T-cell (primary cell): ENCODE measurements at places on chromosomes 5 and 9. TPM values are rescaled to one million over a fixed set of nuclear protein-coding genes. Genes with fewer than 3 reads are reported as not detected.

Gene CCL27
- not detected for total RNA-seq

Gene PFN3
- total RNA-seq, result not detected

Gene ACTBL2
- total RNA-seq, result not detected

Gene DOCK2
- 293 TPM for total RNA-seq

Gene C5
- 1.8 TPM for total RNA-seq

Gene EGR1
- total RNA-seq, result 7.7 TPM

Gene PCDHGB7
- 0.33 TPM for total RNA-seq

Gene OGN
- 0.10 TPM for total RNA-seq

Gene RNF180
- not detected for total RNA-seq

DNA sequence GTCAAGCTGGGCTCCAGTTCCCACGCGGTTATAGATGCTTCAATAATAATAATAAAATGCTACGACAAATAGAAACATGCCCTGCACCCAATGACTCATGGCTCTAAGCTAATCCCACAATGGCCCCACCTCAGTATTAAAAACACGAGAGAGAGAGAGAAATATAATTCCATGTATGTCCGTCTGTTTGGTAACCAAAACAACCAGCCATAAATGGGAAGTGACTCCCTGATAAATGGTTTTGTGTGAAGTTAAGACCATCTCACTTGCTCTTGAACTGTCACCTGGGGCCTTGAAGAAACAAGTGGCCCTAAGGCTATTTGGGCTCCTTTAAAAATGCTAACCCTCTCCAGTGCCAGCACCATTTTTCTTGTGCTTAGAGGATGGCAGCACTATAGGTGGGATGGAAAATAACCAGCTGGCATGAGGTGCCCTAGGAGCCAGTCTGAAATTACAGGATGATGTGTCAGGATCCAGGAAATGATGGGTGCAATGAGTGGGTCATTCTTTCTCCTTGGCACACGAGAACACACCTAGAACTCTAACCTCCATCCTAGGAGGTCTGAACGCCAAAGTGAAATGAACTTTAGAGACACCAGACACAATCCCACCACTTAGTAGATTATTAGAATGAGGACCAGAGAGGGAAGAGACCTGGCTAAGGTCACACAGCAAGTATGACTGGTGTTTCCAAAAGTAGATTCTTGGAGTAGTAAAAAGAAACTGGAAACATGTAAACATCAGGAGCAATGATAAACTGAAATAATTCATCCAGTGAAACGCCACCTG is 35.7 kb upstream of the ADRB2 start:
- no peak overlapping the region for H3K4me3 ChIP-seq
- H3K36me3 ChIP-seq, result no peaks in the 10 kb centered on the region

- no peak overlapping the region for H3K27ac ChIP-seq
- H3K36me3 ChIP-seq, result no peaks in the 10 kb centered on the region
- H3K27me3 ChIP-seq, result no peaks in the 10 kb centered on the region
- H3K4me3 ChIP-seq, result no peak overlapping the region
Measured at GRCh38 chr5:91562922-91563321, 179.8 kb upstream of the ARRDC3 start.

- no peaks in the 10 kb centered on the region for H3K36me3 ChIP-seq
- no peaks in the 10 kb centered on the region for H3K4me1 ChIP-seq
- no peaks in the 10 kb centered on the region for H3K27me3 ChIP-seq
- no peak overlapping the region for H3K27ac ChIP-seq
- DNase-seq, result no peak
- no peak overlapping the region for H3K4me3 ChIP-seq
Measured at GRCh38 chr9:69237702-69238295, 63.7 kb downstream of the TJP2 start.

DNA sequence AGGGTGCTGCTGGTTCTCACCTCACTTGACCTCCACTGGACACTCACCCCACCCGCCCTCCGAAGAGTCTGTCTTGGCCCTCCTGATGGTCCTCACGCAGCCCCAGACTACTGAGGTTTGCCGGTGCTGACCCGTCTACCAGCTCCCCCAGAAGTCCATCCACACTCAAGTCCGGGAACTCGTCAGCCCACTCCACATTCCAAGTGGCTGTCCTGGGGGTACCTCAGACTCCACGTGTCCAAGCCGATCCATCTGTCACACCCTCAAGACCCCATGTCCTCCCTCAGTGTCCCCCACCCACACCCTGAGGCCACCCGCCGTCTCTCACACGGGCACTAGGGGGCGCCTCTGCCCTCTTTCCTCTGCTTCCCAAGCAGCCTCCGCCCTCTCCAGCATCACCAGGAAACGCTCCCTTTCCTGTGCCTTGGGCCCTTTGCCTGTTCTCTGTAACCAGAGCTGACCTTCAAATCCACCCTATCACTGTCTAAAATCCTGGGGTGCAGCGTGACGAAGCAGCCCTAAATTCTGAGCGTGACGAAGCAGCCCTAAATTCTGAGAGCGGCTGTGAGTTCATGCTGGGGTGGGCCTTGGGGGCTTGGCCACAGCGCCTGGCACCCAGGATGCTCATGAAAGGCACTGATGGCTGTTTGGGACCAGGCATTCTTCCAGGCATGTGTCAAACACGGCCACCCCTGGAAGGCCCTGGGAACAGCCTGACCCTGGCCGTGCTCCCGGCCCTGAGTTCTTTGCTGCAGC is 95.7 kb downstream of the KCNT1 start:
- H3K27ac ChIP-seq, result no peak overlapping the region
- no peaks in the 10 kb centered on the region for H3K4me1 ChIP-seq
- DNase-seq, result no peak
- H3K4me3 ChIP-seq, result no peak overlapping the region

- H3K27ac ChIP-seq, result no peak overlapping the region
- H3K4me3 ChIP-seq, result no peak overlapping the region
- peaks cover 4% of the 10 kb centered on the region for H3K27me3 ChIP-seq
- H3K36me3 ChIP-seq, result no peaks in the 10 kb centered on the region
- no peak for DNase-seq
Measured at GRCh38 chr5:159837860-159838259, 78.4 kb upstream of the ADRA1B start.

DNA sequence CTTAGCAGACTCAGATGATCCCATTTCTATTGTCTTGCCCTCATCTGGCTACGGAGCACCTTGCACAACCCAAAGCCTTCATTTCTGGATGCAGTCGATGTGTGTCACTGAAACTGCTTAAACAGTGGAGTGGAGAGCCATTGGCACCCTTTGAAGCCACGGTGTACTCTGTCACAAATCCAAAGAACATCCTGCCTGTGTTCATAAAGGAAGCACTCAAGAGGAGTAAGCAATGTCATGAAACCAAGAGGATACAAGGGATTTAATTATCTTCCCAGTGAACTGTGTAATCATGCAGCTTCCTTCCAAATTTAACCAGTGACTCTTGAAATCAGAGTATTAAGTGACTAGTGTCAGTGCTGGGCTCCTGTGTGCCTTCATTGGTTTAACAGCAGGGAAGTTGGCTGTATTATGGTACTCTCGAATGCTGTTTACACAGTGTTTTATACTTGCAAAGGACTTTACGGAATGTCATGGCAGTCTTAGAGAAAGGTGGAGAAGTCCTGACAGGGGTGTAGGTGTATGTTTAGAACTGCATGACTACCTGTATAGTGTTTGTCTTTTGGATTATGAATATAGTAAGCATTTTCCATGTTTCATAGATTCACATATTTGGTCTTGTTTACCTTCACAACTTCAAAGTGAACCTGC is 41.9 kb downstream of the CD180 start:
- no peak overlapping the region for H3K27ac ChIP-seq
- peaks cover 8% of the 10 kb centered on the region for H3K36me3 ChIP-seq
- H3K4me1 ChIP-seq, result peaks cover 18% of the 10 kb centered on the region
- H3K4me3 ChIP-seq, result no peak overlapping the region
- no peak for DNase-seq

- no peaks in the 10 kb centered on the region for H3K27me3 ChIP-seq
- no peak overlapping the region for H3K4me3 ChIP-seq
- peak overlapping the region; percentile 24 for H3K27ac ChIP-seq
- peaks cover 26% of the 10 kb centered on the region for H3K4me1 ChIP-seq
Measured at GRCh38 chr9:129900263-129901027, 65.2 kb downstream of the USP20 start.

DNA sequence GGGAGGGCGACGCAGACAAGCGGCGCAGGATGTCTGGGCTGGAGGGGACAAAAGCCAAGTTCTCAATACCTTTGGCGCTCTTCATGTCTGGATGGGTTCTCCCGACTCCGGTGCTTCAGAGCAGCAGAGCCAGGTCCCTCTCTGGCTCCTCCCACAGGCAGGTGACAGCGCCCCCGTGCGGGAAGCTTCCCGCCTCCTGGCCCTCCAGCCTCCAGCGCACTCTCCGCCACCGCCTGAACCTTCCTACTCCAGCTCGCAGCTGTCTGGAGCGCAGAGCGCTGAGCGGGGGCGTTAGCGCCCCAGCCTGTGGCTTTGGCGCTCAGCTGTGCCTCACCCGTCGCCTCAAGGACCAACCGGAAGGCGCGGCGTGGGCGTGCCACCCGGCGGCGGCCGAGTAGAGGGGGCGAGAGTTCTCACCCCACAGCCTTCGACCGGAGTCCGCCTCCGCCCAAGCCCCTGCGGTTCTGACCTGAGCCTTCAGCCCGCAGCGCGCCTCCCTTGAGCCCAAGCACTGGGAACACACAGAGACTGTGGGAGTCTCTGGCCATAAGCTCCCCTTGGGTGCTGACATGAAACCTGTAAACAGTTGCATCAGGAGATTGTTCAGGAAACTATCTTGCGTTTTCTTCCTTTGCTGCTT is at the start of gene SLCO4C1:
SLCO4C1 (minus strand) TSS at position 107 of the 640 bp plus-strand sequence; CDS start at position 85, 22 bp downstream.
- H3K4me3 ChIP-seq, result peak within 1 kb of the TSS; percentile 71
- peaks cover 17% of the 10 kb centered on the region for H3K4me1 ChIP-seq
- H3K27me3 ChIP-seq, result no peaks in the 10 kb centered on the region
- peak within 1 kb of the TSS; percentile 63 for H3K27ac ChIP-seq
- H3K36me3 ChIP-seq, result no peaks in the 10 kb centered on the region
- DNase-seq, result peak; percentile 58

- no peaks in the 10 kb centered on the region for H3K36me3 ChIP-seq
- DNase-seq, result no peak
- H3K4me3 ChIP-seq, result no peak overlapping the region
- no peaks in the 10 kb centered on the region for H3K27me3 ChIP-seq
Measured at GRCh38 chr9:118575341-118576070, 793.7 kb downstream of the BRINP1 start.

DNA sequence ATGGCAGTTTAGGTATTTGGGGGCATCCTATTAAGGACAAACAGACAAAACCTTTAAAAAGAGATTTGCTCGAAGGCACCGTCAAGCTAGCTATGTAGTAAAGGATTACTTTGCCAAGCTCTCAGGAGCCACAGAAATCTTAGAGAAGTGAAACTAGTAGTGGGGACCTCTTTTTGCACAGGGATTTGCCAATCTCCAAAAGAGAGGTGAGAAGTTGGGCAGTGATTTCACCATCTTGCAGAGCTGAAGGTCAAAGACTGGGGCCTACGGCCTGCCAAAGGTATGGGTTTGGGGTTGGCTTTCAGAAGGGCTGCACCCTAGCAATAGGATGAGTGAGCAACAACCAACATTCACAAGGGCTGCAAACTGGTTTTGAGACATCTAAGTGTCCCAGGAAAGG is 1.6 kb upstream of the FCN1 start:
- no peaks in the 10 kb centered on the region for H3K36me3 ChIP-seq
- DNase-seq, result no peak
- H3K4me3 ChIP-seq, result no peak overlapping the region
- no peaks in the 10 kb centered on the region for H3K4me1 ChIP-seq
- H3K27me3 ChIP-seq, result no peaks in the 10 kb centered on the region
- H3K27ac ChIP-seq, result no peak overlapping the region

DNA sequence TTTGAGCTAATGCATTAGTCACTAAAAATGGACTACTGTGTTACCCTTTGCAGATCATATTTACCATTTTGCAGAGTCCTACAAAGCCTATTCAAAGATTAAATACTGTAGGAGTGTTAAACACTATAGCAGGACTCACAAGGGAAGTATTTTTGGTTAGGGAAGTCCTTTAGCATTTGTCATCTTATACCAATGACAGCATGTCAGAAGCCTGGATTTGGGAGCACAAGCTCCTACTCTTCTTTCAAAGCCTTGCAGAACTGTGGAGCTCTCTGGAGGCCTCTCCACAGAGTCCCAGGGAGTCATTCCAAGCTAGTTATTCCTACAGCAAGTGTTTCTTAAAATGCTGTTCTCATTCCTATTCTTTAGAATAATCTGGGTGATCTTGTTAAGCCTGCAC is 288.8 kb downstream of the PIK3R1 start:
- no peaks in the 10 kb centered on the region for H3K4me1 ChIP-seq
- H3K36me3 ChIP-seq, result no peaks in the 10 kb centered on the region
- H3K27ac ChIP-seq, result no peak overlapping the region
- no peak overlapping the region for H3K4me3 ChIP-seq

- H3K4me3 ChIP-seq, result no peak overlapping the region
- H3K36me3 ChIP-seq, result no peaks in the 10 kb centered on the region
- H3K4me1 ChIP-seq, result no peaks in the 10 kb centered on the region
- no peak for DNase-seq
Measured at GRCh38 chr9:118643118-118643517, 726.1 kb downstream of the BRINP1 start.

DNA sequence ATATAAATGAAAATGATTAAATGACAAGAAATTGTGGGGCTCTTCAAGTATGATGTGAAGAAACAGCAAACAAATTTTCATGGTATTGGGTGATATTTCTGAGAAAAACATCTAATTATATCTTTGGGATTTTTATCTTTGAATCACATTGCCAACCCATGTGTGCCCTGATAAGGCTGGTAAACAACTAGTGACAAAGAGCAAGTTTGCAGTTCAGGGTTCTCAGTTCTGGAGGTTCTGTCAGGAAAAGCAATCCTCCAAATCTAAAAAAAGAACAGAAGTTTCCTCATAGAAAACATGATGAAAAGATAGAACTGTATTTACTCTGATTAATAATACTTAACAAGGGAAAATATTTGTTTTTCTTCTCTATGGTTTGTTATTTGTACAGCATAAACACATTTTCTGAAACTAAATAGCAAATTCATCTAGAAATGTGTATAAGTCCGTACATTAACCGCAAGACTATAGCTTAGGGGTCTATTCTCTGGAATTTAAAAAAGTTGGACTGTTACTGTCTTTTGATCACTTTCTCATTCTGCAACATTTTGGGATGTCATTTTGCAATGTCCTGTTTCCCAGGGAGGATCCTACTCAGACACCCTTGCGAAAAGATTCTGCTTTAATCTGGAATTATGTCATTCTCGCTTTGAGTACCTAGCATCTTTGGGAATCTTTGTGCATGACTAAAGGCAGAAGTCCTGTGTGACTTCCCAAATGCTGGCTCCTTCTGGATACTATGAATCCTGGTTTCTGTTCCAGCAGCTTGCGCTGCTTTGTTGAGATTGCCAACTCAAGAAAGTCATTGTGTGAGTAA is 308.5 kb downstream of the ADGRV1 start:
- H3K27me3 ChIP-seq, result no peaks in the 10 kb centered on the region
- no peak overlapping the region for H3K27ac ChIP-seq
- H3K4me3 ChIP-seq, result no peak overlapping the region
- H3K36me3 ChIP-seq, result no peaks in the 10 kb centered on the region
- no peaks in the 10 kb centered on the region for H3K4me1 ChIP-seq
